ENCODE measurements at places on chromosomes 7 and 10.
A peak's percentile ranks its signal among the peaks of the same experiment; 100 is the strongest.

- DNase-seq = no peak
Measured at GRCh38 chr7:24911213-24911603, 68.8 kb downstream of the OSBPL3 start.

DNA sequence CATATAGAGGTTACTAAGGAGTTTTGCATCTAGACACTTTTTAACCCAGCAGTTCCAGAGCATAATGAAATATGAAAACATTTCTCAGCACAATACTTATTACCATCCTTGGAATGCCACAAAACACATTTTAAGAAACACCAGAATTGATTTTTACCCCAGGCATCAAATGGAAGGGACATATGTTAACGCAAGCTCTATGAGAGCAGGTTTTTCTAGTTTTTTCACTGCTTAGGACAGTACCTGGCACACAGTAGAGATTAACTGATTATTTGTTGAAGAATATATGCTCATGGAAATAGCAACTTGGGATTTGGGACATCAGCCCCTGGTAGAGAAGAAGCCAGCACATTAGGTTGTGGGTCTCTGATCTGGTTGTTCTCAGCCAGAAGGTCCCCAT lies 67.0 kb upstream of the ARID5B start:
- no peak for DNase-seq

DNA sequence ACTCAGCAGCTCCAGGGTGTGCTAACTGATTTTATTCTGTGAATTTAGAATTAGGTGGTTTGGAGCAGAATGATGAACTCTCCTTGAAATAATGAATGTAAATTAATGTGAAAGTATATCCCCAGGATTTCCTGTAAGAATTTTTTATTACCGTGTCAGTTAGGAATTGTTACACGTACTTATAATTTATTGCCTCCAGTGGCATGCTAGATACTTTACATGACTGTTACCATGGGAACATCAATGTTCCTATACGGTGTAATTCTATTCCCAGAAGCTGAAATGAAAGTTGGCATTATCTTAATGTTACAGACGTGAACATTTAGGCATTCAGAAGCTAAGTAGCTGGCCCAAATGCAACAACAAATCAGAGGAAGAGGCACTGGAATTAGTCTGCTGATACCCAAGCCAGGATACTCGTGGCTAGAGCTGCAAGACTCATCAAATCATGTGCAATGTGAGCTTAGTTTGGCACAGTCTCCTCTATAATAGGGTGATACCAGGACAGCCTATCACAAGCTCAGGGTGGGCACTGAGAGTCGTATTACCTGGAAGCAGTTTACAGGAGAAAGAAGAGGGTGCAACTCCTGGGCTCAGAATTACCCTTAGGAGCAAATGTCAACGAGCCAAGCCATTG lies 30.0 kb upstream of the PRKAR2B start:
- no peak for DNase-seq

DNA sequence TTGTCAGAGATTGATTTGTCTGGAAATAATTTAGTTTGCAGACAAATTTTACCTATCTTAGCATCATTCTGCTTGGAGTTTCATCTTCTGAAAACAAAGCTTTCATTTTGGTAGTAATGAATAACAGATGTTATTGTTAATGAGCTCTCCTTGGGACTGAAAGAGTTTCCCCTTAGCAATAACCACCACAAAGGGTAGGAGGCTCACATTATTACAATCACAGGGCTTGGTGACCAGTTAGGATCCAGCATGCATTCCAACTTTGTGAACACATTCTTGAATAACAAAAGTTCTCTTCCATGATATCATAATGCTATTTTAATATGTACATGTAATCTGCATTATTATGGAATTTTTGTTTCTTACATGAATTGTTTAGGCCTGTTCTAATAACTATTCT lies 148.8 kb upstream of the VWC2 start:
- no peak for DNase-seq

- no peak for DNase-seq
Measured at GRCh38 chr10:95767884-95768556, 12.1 kb downstream of the ENTPD1 start.

GRCh38 chr7:108146070-108146842 lies 16.1 kb upstream of the LAMB4 start:
- no peak for DNase-seq

DNA sequence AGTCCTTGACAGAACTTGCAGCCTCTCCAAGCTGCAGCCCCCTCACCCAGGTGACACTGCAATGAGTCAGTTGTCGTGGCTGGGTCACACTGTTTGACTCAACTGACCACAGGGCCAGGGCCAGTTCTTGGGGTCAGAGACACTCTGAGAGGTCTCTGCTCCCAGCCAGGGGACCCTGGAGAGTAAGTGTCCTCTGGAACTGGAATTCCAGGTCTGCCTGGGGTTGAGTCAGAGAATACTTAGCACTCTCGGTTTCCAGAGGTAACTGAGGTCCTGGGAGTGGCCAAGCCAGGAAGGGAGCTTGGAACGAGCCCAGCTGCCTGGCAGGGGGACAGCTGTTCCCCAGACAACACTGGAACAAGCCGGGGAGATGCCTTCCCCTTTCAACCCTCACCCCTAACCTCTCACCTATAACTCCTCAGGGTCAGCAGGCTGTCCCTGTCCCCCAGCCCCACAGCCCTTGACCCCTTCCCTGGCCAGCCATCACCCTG lies 2.2 kb upstream of the MYL10 start:
- DNase-seq = no peak

DNA sequence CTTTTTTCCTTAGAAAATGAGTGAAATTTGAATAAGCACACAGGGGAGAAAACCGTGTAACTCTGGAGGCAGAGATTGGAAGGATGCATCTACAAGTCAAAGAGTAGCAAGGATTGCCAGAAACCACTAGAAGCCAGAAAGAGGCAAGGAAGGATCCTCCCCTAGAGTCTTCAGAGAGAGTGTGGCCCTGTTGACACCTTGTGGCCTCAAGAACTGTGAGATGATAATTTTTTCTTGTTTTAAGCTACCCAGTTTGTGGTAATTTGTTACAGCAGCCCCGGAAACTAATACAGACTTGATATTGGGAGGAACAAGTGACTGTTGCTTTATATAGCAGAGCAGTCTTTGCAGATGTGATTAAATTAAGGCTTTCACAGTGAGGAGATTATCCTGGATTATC lies 3.6 kb upstream of the GIMAP7 start:
- no peak for DNase-seq

DNA sequence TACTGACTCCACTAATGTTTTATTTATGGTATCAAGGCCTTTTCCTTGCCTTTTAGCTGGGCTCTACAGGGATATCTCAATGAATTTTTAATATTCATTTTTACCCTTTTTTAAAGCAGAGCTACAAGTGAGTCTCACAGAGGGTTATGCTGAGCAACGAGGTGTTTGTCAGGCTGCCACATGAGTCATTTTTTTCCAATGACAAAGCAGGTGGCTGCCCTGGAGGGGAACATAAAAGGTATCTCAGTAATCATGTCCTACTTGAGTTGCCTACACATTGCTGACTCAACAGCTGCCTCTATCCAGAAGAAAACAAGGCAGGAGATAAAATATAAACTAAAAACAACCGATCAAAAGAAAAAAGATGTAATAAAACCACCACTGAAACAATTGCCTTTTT lies 1004.9 kb upstream of the POT1 start:
- DNase-seq = no peak

GRCh38 chr7:154353355-154353767 lies 301.2 kb downstream of the DPP6 start:
- DNase-seq = no peak

- DNase-seq = no peak
Measured at GRCh38 chr7:117225536-117225935, 97.3 kb downstream of the WNT2 start.

DNA sequence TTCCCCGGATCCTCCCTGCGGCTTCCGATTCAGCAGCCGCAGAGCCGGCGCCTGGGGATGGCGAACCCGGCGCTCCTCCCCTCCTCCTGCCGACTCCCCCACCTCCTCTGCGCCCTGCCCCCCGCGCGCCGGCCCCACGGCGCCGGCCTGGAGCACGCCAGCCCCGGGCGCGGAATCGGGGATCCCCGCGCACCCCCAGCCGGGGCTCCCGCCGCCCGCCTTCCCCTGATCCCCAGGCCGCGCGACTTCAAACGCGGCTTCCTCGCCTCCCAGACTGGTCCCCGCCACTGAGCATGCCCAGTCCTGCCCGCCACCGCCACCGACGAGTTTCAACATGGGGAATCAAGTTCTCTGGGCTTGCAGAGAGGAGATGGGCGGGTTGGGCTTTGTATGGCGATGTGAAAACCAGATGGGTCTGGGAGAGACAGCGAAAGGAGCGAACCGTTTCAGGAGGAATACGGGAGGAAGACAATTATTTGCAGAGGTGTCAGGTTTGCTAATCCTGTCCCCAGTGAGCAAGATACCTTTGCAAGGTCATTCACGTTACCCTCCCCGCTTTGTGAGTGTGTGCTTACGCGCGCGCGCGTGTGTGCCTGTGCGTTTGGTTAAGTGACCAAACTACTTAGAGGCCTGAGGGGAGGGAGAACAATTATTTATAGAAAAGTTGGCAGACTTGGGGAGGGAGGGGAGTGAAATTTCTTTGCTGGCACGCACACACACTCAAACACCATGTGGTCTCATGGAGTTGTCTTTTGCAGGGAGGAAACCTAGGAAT lies at the start of gene PANK1:
Gene PANK1 (minus strand): TSS at position 276 of the 775 bp plus-strand sequence. CDS start 351 bp downstream, outside the sequence.
- DNase-seq = peak; percentile 36

DNA sequence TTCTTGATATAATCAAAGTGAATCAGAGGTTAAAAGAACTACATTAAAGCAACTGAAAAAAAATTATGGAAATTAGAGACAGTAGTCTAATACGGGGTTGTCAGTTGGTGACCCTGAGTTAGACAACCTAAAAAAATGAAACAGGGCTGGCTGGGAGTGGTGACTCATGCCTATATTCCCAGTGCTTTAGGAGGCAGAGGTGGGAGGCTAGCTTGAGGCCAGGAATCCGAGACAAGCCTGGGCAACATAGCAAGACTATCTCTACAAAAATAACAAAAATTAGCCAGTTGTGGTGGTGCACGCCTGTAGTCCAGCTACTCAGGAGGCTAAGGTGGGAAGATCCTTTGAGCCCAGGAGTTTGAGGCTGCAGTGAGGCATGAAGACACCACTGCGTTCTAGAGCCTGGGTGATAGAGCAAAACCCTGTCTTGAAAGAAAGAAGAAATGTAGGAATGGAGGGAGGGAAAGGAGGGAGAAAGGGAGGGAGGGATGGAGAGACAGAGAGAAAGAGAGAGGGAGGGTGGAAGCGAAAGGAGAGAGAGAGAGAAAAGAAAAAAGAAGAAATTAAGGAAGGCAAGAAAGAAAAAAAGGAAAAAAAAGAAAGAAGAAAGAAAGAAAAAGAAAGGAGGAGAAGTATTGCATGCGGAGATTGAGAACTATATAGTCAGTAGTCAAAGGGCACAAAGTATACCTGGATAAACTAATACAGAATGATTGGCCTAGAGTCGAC lies 166.1 kb downstream of the TPST1 start:
- DNase-seq = no peak

GRCh38 chr10:128257428-128257827 lies 131.2 kb upstream of the MKI67 start:
- no peak for DNase-seq

- no peak for DNase-seq
Measured at GRCh38 chr10:17344206-17344605, 110.2 kb downstream of the ST8SIA6 start.

DNA sequence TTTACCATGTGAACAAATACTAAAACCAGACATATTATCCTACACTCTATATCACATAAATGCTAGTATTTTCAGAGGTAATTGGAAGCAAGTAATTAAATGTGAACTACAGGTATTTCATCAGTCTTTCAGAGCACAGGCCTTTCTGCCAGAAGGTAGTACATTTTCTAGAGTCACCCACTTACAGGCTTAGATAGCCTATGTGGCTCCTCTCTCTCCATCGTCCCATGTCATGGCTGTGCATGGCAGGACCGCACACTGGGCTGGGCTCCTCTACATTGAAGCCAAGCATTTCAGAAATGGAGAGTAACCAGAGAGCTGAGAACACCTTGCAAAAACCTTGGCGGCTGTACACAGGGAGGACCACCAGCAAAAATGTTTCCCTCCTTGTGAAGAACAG lies 49.7 kb downstream of the GFRA1 start:
- no peak for DNase-seq

DNA sequence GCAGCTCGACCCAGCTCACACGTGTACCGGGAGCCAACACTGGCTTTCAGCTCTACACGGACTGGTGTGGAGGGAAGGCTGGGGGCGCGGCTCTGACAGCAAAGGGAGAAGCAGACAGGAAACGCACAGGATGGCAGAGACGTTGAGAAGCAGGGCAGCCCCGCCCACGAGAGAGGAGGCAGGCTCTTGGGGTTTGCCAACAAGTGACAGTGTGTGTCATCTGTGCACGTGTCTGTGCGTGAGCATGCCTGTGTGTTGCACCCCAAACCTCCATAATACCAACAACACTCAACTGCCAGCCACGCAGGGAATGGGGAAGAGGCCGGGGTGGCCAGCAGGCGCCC lies 64.4 kb upstream of the PDGFA start:
- peak; percentile 74 for DNase-seq

DNA sequence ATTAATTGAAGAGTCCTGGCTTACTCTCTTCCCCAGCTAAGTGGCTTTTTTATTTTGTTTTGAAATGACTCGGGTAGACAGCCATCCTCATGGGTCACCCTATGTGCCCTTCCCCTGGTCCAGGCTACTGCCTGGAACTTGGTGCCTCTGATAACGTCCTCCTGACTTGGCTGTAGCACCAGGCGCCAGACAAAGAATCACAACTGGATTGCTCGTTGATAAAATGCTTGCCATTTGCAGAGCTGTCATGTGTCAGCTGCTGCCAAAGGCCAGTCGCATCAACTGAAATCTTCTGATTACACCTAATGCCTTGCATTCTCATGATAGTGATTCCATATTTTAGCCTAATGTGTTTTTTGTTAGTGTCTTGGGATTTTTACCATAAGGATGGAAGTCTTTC lies 27.4 kb upstream of the ABLIM1 start:
- DNase-seq = no peak

DNA sequence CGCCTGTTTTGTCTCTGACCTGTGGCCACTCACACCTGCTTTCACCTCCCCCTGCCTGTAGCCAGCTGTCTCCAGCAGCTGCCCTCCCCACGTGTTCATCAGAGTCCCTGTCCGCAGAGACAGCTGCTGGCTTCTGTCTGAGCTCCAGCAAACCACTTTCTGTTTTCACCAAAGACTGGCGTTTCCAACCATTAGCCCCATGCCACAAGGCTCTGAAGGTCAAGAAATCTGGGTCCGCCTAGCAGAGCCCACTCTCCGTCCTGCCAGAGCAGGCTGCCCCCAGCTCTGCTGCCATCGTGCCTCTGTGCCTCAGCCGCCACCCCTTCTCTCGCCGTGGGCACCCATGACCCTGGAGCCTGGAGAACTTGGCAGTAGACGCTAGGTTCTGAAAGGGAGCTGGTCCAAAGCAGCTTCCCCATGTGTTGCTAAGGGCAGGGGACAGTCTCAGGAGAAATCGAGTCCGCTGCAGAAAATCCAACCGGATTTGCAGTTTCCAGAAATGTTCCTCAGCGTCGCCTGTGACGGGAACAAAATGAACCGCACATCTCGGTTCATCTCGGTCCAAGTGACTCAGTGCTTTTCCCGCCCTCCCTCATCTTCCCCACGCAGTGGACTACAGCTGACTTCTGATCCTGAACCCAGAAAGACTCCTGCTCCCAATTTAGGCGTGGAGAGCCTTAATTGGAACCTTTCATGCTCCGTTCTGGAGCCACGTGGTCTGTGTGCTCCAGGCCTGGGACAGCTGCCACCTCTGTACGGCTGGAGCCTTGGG lies 28.0 kb downstream of the TMEM120A start:
- DNase-seq = no peak

- no peak for DNase-seq
Measured at GRCh38 chr7:70619130-70619529, 512.8 kb upstream of the GALNT17 start.
